ENCODE measurements at places on chromosomes 16 and 17.

DNA sequence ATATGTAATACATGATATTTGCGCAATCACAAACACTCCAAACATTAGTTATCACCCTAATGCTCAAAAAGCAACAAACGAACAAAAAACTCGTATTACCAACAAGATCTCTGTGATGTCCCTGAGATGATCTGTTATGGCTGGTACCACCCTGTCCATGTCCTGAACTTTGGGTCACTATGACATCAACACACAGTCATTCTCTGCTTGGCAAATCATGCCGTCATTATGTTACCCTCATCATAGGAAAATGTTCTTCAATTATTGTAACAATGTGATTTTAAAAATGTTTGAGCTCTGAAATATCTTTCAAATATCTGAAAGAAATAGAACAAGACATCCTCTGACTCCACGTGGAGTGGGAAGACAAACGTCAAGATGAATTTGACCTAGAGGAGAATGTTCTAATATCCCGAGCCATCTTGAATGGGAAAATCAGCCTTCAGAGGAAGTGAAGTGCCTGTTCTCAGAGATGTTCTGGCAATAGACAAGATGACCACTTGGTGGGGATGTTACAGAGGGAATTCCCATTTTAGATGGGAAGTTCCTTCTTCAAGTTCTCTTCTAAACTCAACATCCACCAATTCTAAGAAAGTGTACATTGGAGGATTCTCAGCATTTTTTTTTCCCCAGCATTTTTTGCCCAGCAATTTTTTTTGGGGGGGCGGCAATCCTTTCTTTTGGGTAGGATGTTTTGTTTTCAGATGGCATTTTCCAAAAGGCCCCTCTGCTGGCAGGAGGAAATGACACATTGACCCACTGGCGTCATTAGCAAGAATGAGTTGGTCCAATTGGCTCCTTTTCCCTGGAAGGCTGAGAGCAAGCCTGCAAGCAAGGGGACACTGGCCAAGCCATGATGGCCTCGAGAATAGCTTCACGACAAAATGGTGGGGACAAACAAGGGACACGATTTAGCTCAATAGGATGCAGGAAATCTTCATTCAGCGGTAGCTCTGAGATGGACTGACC is 3.7 kb upstream of the HSD17B2 start:
- DNase-seq, result peak; percentile 20

- no peak for DNase-seq
Measured at GRCh38 chr17:34220752-34221395, 34.2 kb upstream of the CCL2 start.

- peak; percentile 73 for DNase-seq
Measured at GRCh38 chr16:69859105-69859989, 91.8 kb upstream of the CLEC18A start.

GRCh38 chr16:11190588-11191560 is 65.1 kb downstream of the SOCS1 start:
- DNase-seq, result no peak

Measured in NAMALWA (cell line).